ENCODE measurements at places on chromosomes 5 and 9. TPM values are rescaled to one million over a fixed set of nuclear protein-coding genes. Genes with fewer than 3 reads are reported as not detected.

The PCDHGA10 gene
- total RNA-seq, result 6.9 TPM

The SPATA6L gene
- 0.28 TPM for total RNA-seq

The ZNG1A gene
- total RNA-seq, result 24.2 TPM

The PDE4D gene
- total RNA-seq, result 9.2 TPM

The STOM gene
- total RNA-seq, result 84.8 TPM

The TMC1 gene
- not detected for total RNA-seq

The IFNB1 gene
- total RNA-seq, result not detected

The FCN2 gene
- not detected for total RNA-seq

The PCDHA10 gene
- total RNA-seq, result under 0.01 TPM

The ADAMTSL2 gene
- not detected for total RNA-seq

The DNLZ gene
- total RNA-seq, result 2.0 TPM

The ADAMTS16 gene
- 0.28 TPM for total RNA-seq

The SLC34A3 gene
- not detected for total RNA-seq

The FBP2 gene
- total RNA-seq, result not detected

The NREP gene
- total RNA-seq, result 234 TPM

The RNF180 gene
- total RNA-seq, result 0.36 TPM

The ZDHHC11 gene
- 0.36 TPM for total RNA-seq

The PCDHGA3 gene
- 1.7 TPM for total RNA-seq

The HTR4 gene
- not detected for total RNA-seq

The PAEP gene
- not detected for total RNA-seq

The PRR16 gene
- 10.6 TPM for total RNA-seq

The ADRA1B gene
- total RNA-seq, result 0.56 TPM

The AK8 gene
- under 0.01 TPM for total RNA-seq

The UBE2B gene
- total RNA-seq, result 6.3 TPM

The HMCN2 gene
- not detected for total RNA-seq

The ASS1 gene
- total RNA-seq, result 31.1 TPM

The CDKN2B gene
- 5.6 TPM for total RNA-seq

The BTNL8 gene
- total RNA-seq, result not detected

The OCLN gene
- total RNA-seq, result 0.83 TPM

The STKLD1 gene
- 0.28 TPM for total RNA-seq

The PCDHB8 gene
- 0.18 TPM for total RNA-seq

Measured in IMR-90 (cell line).